ENCODE measurements at places on chromosomes 1 and 21. TPM values are rescaled to one million over a fixed set of nuclear protein-coding genes. Genes with fewer than 3 reads are reported as not detected.
A peak's percentile ranks its signal among the peaks of the same experiment; 100 is the strongest.

GRCh38 chr1:177170756-177171535 is at the start of gene BRINP2:
BRINP2 (plus strand) TSS chr1:177170958; CDS start chr1:177229877, 58,919 bp downstream.
- peak; percentile 71 for DNase-seq

The RHOU gene
- 6.2 TPM for polyA plus RNA-seq

The EEIG2 gene
- polyA plus RNA-seq = 5.4 TPM

DNA sequence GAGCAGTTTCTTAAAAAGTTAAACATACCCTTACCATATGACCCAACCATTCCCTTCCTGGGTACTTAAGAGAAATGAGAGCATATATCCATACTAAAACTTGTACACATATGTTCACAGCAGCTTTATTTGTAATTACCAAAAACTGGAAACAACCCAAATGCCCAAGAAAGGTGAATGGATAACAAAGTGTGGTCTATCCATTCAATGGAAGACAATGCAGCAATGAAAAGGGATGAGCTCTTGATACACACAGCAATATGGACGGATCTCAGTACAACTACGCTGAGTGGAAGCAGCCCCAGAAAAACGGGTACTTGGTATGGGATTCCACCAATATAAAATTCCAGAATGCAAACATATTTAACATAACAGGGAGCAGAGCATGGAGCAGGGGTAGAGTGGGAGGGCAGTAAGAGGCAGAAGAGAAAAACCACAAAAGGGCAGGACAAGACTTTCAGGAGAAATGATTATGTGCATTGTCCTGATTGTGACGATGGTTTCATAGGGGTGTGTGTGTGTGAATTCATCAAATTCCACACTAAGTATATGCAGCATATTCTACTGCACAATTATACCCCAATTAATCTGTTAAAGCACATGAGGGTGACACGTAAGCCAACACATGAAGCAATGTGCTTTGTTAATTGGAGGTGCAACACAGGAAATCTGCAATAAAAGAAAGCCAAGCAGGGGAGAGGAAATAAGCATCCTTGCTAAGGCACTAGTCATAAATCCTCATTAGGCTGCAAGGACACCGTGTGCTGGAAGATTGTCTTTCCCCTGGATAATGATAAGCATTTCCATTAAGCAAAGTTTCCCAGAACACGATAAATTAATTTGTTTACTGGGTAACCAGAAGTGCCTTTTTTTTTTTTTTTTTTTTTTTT is 113.1 kb upstream of the KRTAP19-8 start:
- DNase-seq = no peak

DNA sequence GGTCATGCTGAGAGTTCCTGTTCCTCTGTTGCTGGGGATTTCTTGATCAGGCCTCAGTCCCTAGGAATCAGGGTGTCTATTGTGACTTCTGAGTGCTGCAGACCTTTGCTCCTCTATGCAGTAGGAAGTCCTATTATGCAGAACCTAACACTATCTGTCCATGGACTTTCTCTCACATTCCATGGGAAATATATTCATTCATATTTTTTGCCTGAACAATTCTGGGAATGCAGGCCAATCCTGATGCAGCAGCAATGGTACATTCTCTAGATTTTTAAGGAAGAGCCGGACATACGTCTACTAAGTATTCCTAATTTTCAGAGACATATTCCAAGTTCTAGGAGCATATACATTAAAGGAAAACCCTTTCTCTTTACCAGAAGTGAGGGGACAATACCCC is 61.1 kb upstream of the C1orf87 start:
- DNase-seq = no peak

The FCER1G gene
- polyA plus RNA-seq = 148 TPM

DNA sequence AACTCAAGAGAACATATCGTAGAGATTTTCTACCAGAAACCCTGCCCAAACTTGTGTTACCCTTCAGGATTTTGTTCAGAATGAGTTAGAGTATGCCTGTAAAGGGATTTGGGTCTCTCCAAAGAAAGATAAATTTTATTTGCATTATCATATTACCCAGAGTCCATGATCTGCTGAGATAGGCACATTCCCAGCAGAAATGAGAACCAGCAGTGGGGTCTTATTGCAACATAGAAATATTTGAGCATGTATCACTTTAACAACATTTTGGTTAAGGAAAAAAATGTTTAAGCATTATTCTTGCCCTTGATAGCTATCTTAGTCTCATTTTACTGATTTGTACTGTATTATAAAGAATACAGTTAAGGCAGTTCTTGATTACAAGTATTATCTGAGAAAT is 10.6 kb downstream of the VCAM1 start:
- DNase-seq = no peak

The DMRTA2 gene
- 0.15 TPM for polyA plus RNA-seq

The CELA2B gene
- polyA plus RNA-seq = not detected

- no peak for DNase-seq
These were observed 192.0 kb upstream of the JUN start for GRCh38 chr1:58975888-58976287.

DNA sequence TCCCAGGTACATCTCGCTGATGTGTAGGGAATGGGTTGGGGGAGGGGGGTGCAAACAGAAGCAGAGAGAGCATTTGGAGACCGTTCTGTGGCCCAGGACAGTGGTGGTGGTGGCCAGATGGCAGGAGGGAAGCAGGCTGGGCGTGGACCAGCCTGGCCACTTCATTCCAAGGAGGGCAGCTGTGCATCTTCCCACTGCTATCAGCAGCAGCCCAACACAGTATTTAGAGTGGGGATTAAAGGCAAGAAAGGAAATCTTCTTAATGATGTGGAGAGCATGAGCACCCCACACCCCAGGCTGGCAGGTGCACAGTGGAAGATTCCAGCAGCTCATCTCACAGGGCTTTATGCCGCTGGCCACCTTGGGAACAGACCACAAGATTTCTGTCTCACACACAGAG is 198.7 kb downstream of the NPHP4 start:
- no peak for DNase-seq

DNA sequence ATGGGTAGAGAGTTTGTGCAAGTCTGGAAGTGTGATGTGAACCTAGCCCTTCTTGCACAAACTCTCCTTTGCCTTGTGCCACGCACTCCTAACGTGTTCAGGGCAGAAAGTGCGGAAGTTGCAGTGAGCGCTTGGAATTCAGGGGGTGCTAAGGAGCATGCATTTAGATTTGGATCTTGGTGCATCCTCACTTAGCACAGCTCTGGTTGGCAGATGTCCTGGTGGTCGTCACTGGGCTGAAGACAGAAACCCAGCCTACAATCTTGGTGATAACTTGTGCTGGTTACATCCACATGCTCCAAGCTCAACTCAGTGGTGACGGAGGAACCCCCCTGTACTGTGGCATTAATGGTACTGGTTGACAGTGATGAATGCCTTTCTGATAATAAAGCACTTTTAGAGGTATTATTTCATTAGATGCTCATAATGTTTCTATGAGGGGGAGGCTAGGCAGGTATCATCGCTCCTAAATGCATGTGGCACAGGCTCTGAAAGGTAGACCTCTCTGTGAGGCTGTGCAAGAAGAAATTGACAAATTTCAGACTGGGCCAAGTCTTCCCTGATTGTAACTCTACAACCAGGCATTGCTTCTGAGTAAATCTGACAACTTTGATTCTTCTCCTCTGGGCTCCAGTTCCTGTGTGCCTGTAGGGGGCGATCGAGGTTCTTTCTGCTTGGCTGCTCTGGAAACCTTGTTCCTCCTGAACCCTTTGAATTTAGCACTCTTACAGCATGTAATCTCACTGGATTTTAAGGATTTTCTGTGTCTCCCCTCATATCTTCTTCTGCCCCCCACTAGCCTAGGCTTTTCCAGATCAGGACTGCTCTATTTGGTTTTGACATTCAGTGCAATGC is 40.6 kb downstream of the MAPKAPK2 start:
- no peak for DNase-seq

DNA sequence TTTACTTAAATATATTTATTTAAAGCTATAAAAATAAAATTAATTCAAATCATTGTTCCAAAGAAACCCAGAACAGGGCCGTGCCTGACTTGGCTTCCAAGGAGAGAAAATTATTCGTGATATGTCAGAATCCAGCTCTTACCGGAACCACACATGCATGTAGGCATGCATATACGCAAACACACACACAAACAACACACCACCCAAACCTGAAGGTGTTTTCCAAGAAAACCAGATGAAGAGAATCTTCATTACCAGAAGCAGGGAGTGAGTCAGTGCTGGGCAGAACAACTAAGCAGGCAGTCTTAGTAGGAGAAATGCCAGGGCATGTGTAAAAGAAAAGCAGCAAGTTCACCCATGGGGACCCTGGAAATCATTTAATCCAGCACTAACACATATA is 432.0 kb upstream of the BEND5 start:
- DNase-seq = no peak

The KCND3 gene
- polyA plus RNA-seq = 1.2 TPM

- DNase-seq = no peak
These were observed 691 bp upstream of the SELENBP1 start for GRCh38 chr1:151373196-151373595.

DNA sequence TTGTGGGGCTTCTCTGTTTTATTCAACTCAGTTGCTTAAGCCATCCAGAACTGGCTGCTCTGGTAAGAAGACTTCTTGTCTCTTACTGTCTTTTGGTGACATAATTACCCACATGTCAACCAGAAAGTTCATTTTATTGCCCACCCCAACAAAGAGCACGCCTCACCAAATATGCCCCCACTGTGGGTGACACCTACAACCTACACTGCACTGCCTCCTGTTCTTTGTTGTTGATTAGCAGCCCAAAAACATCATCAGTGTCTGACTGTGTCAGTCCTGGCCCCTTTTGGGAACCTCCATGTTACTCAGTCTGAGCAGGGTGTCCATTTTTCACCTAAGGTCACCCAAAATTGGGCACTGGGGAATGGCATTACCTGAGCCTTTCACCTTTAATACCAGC is 49.3 kb downstream of the ZNF678 start:
- DNase-seq = no peak

The LCE2B gene
- polyA plus RNA-seq = not detected

DNA sequence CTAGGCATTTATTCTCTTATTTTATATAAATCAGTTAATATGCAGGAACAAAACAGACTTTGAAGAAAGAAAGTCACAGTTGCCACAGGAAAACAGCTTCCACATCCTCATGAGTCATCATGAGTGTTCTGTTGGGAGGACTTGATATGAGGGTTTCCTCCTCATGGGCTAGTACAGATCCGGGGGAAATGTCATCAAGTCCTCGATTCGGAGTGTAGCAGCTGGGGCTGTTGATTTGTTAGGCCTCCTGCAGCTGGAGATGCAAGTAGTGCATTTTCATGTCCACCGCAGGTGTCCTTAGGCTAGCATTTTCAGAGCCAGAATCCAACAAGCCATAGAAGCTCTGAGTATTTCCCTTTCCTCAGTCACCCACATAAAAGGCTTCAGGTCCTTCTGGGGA is 36.7 kb downstream of the ADAM30 start:
- no peak for DNase-seq

The TENT5C gene
- polyA plus RNA-seq = 6.3 TPM

DNA sequence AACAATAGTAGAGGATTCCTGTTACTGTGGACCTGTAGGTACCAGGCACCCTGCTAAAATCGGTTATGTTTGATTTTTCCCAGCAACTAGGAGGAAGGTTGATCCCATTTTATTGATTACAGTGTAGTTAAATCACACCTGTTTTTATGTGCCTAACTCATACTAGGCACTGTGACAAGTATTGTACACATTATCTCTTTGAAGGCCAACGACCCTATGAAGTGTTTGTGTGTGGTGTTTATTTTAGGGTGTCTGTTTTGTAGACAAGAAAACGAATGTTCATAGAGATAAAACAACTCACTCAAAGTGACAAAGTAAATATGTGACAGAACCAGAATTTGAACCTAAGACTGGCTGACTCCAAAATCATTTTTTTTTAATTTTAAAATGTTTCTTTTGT is 49.5 kb downstream of the FGGY start:
- no peak for DNase-seq

DNA sequence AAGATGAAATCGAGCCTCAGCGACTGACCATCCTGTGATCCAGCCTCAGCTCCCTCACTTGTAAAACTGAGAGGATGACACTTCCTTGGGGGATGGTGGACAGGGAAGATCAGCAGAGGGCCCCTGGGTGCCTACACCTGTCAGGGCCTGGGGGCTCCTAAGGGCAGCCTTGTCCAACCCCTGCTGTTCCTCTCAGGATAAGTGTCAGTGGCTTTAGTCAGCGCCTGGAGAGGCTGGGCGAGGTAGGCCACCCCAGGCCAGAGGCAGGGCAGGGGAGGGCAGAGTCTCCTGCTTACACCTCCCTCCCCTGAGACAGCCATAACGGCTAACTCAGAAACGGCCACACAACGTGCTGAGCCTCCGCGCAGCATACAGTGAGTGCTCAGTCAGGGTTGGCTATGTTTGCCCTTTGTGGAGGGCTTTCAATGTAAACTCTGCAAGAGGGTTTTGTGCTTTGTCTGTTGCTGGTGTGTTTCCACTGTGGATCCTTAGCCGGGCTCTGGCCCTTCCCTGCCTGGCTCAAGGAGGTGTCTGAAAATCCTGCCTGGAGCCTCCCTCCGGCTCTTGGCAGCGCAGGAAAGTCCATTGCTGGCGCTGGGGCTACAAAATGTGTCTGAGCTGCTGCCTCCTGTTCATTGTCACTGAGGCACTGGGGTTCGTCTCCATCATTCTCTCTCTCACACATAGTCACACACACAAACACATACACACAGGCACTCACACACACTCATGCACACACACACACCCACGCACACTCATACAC is 588.4 kb downstream of the PTPRU start:
- peak; percentile 33 for DNase-seq

GRCh38 chr1:212621043-212621948 is 12.7 kb downstream of the ATF3 start:
- no peak for DNase-seq

GRCh38 chr1:197042676-197043341 is 24.3 kb downstream of the F13B start:
- no peak for DNase-seq

DNA sequence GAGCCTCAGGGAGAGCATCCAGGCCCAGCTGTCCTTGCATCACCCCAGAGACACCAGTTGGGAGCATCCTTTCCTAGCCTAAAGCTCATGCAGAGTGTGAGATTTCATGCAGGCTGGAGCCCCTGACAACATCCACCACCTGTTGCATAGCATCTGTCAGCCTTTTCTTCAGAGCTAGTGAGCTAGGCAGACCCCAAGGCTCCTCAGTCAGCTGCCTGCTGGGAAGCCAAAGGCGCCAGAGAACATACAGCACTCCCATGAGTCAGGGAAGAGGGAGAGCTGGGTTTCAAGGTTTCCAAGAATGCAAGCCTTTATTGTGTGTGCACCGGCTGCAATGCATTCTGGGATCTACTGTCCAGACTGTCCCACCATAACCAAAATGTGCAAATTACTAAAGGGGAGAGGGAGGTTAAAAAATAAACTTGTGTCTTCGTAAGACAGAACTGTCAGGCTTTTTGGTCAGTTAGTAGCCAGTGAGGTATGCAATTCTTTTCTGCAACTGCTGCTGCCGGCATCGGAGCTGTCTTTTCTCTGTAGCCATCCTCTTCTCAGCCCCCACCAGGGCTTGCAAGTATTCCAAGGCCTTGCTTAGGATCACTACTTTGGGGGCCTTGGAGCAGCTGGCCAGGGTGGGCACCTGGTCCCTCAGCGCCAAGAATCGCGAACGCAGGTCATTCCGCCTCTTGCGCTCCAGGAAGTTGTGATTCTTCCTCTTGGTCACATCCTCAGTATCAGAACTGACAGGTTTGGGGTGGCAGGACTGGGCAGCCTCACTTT is 4.6 kb downstream of the MYCL start:
- DNase-seq = no peak

Measured in spleen (tissue), 13 donors.